ENCODE measurements at places on chromosomes 4 and X.

DNA sequence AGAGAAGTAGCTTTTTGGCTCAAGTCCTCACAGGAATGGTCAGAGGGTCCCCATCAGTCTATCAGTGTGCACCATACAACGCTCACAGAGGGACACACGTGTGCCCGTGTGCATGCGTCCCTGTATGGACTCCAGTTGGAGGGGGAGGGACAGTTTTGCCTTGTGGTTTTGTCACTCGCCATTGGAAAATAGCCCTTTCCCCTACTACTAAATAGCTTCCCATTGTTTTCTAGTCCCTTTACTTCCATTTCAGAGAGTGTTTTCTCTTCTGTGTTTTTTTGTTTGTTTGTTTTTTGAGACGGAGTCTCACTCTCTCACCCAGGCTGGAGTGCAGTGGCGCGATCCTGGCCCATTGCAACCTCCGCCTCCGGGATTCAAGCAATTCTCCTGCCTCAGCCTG, 34.9 kb downstream of the WDR13 start:
- no peak for DNase-seq

GRCh38 chr4:24527371-24527770, 57.0 kb downstream of the DHX15 start:
- no peak for DNase-seq

DNA sequence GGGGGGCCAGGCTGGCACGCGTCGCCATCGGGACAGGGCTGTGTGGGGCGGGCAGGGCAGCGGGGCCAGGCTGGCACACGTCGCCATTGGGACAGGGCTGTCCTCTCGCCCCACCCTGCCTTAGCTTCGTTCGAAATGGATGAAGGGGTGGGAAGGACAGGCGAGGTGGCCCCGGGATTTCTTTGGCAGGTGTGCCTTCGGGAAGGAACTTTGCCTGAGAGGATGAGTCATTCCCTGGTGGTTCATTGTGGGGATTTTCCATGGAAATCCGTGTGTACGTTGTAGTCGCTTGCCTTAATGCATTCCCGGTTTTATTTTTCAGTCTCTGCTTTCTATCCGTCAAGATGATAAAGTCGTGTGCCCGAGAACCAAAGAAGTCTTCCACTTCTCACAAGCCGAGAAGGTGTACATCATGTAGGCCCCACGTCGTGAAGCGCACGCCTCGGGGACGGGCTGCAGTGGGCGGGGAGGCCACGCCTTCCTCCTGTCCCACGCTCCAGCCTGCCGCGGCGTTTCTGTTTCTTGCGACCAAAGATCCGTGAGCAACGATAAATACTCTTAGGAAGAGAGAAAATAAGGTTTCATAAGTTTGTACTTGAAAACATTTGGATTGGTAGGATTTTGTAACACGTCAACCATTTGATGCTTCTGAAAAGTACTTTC, 8.1 kb upstream of the UVSSA start:
- DNase-seq: no peak

GRCh38 chrX:132940727-132941327, 17.6 kb downstream of the HS6ST2 start:
- no peak for DNase-seq

DNA sequence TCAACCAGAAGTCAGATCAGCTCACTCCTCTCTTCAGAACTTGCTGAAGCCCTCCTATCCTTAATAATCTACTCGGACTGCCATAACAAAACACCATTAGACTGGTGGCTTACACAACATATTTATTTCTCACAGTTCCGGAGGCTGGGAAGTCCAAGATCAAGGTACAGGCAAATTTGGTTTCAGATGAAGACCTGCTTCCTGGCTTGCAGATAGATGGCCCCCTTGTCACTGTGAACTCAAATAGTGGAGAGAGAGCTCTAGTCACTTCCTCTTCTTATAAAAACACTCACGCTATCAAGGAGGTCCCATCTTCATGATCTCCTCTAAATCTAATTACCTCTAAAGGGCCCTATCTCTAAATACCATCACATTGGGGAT, 125.1 kb downstream of the CAMK2D start:
- DNase-seq: no peak

DNA sequence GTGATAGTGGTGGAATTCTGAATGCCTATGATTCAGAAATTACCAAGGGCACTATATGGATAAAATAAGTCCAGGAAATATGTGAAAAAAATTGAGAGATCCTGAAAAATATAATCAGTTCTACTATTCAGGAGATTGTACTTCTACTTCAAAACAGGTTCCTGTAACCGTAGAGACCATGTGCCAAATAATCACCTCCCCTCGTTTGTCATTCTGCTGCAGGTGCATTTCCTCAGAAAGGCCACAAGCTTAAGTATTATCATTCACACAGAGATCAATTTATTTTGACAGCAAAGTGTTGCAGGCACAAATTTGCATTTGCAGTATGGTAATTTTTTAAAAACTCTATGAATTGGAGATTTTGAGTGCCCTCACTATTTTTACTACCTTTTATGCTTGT, 1000.0 kb downstream of the CCSER1 start:
- DNase-seq: no peak

DNA sequence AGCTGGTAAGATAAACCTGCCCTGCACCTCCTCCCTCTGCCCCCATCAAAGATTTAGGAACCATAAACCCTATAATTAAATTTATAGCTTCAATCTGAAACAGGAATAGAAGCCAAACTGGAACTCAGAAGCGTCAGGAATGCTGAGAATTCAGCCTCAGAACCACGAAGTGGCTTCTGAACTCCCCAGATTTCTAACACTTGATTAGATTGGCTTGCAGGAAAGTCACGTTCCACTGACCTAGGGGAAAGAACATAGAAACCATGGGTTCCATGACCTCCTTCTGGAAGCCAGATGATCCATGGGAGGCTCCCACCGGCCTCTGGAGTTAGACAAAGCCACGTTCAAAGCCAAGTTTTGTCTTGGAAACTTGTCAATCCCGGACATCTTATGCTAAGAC, 356.5 kb downstream of the MID1IP1 start:
- DNase-seq: no peak

- no peak for DNase-seq
Measured at GRCh38 chr4:131613824-131614216, 1535.3 kb upstream of the PCDH10 start.

GRCh38 chr4:7650606-7651385, 216.1 kb upstream of the PSAPL1 start:
- DNase-seq: no peak
